ENCODE measurements at places on chromosomes 4 and X.

- DNase-seq = no peak
Measured at GRCh38 chrX:153812220-153812619, 17.8 kb downstream of the SSR4 start.

DNA sequence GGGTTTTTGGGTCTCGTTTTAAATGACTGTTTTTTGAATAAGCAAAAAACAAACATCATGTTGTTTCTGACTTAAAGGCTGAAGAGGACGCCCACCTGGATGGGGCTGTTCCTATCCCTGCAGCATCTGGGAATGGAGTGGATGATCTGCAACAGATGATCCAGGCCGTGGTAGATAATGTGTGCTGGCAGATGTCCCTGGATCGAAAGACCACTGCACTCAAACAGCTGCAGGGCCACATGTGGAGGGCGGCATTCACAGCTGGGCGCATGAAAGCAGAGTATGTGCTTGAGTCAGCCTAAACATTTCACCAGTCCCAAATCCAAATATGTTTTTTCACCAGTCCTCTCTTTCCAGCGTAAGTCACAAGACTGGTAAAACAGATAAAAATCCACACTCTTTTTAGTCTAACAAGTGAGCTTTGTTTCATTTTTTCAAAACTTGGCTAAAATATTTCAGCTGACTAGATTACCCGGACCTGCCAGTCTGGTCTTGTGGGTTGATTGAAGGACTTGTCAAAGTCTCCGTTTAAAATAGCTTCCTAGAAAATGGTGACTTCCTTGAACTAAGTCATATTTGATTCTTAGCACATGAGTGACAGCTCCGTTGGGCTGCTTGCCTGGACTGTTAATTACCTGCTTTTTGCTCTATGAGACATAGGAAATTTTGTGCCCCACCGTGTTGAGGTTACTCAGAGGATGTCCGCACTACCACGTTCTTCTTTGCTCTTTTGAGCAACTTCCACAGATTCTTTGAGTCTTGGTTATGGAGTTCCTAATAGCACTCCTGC lies 20.8 kb downstream of the ENOPH1 start:
- no peak for DNase-seq

GRCh38 chr4:139301113-139301820 lies at the start of gene NAA15:
Gene NAA15, plus strand, starts transcription at chr4:139301505. Its CDS starts 273 bp downstream, at chr4:139301778.
- DNase-seq = peak; percentile 95

- DNase-seq = no peak
Measured at GRCh38 chr4:179719766-179720450, 2277.7 kb upstream of the AGA start.

GRCh38 chr4:45350438-45350837 lies 624.1 kb upstream of the GNPDA2 start:
- no peak for DNase-seq

DNA sequence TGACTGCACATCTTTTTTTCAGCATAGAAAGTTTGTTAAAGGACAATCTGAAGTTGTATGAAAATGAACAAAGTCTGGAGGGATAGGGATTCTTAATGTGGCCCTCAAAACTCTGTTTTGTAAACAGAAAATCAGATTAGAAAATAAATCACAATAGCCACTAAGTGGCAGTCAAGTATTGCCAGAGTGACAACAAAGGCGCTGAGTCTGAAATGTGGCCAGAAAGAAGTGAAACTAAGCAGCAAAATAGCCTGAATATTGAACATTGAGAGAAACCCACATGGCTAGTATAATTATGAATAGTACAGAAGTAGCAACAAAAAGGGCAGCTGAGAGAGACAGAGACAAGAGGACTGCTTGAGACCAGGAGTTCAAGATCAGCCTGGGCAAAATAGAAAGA lies 81.1 kb upstream of the CT45A1 start:
- DNase-seq = no peak

DNA sequence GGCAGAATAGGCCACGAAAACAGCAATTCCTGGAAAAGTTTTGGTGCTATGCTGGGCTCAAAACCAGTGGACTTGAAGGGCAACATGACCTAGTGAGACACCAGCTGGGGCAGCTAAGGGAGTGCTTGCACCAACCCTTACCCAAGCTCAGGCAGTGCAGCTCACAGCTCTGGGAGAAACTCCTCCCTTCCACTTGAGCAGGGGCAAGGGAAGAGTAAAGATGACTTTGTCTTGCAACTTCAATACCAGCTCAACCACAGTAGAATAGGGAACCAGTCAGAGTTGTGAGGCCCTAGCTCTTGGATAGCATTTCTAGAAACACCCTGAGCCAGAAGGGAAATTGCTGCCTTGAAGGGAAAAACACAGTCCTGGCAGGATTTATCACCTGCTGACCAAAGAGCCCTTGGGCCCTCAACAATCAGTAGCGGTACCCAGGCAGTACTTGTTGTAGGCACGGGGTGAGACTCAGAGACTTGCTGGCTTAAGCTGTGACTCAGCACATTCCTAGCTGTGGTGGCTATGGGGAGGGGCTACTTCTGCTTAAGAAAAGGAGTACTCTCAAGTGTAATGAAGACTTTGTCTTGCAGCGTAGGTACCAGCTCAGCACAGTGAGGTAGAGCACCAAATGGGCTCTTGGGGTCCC lies 19.7 kb upstream of the ABCG2 start:
- DNase-seq = peak; percentile 50

DNA sequence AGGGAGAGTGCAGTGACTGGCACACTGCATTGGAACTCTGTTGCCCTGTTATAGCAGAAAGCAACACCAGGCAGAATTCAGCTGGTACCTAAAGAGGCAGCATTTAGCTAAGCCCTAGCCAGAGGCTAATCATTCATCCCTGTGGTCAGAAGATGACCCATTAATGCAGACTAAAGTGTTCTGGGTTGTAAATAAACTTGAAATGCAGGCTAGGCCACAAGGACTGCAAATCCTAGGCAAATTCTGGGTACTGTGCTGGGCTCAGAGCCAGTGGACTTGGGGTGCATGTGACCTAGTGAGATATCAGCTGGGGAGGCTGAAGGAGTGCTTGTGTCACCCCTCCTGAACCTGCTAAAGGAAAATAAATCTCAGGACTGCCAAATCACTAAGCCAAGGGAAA lies 91.2 kb downstream of the LPAR4 start:
- DNase-seq = no peak

- no peak for DNase-seq
Measured at GRCh38 chrX:72254816-72255215, 16.0 kb upstream of the ERCC6L start.

GRCh38 chr4:71711044-71711984 lies 72.6 kb downstream of the GC start:
- no peak for DNase-seq

GRCh38 chrX:73841337-73841736 lies 278.3 kb downstream of the CHIC1 start:
- no peak for DNase-seq

DNA sequence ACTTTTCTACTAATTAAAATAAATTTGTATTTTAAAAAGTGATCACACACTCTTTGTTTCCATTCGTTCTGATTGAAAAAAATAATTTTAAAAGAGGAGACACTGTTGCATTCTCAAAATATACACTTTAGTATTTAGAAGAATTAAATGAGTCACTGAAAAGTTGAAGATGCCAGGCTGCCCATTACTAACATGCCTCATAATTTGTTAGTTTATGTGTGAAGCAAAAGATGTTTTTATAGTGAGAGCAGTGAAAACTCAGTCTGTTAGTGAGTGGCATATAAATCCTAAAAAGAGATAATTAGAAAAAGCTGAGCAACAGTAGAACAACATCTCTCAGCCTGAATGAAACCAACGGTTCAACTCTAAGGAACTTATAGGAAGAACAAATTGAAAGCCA lies 143.4 kb downstream of the CDS1 start:
- no peak for DNase-seq

DNA sequence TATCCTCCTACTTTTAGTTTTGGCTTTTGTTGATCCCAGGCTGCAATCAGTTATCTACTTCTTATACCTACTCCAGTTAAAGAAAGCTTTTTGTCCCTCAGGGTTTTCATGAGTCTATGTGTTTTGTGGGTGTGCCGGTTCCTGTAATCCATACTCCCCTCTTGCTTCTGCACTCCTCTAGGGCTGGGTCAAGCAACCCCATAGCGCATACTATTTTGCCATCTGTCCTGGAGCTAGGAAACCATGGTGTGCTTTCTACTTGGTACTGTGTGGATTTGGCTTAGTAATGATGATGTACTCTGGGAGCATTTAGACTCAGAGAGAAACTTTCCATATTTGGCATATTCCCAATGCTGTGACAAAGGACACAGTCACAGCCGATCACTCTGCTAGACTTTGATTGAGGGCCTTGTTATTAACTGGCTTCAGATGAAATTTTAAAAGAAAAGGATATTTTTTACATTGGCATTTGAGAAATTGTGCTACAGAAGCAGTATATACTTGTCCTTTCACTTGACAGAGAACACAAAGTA lies 86.1 kb upstream of the GRXCR1 start:
- DNase-seq = no peak

DNA sequence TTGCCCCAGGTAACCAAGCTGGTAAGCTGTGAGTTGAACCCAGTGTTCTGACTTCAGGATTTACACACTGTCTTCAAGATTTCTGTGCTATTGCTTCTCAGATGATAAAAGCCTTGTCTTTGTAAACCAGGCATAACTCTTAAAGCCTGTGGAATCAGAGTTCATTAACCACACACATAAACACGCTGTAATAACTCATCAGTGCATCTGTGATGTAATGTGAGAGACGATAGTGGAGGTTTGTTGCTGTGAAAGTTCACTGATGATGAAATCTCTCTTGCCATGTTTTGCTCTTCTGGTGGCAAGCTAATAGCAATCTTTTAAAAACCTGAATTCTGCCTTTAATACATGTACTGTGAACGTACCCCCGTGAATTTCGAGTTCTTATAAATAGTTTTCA lies 41.5 kb downstream of the CLCN4 start:
- no peak for DNase-seq

- DNase-seq = no peak
Measured at GRCh38 chr4:22130741-22131140, 182.2 kb upstream of the KCNIP4 start.

DNA sequence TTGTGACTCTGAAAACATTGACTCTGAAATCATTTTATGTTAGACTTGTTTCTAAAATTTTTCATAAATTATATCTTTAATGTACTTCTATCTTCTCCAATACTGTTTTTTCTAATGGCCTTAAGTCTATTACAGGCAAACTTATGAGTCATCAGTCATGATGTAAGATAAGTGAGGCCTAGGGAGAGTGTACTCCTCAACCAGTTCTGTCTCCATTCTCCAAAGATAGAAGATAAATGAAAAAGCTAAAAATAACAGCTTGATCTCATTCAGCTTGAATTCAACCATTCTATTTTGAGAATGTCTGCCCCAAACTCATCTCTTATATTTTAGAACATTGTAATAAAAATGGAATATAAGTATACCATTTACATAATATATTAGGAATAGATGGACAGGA lies 34.5 kb downstream of the STBD1 start:
- DNase-seq = no peak

DNA sequence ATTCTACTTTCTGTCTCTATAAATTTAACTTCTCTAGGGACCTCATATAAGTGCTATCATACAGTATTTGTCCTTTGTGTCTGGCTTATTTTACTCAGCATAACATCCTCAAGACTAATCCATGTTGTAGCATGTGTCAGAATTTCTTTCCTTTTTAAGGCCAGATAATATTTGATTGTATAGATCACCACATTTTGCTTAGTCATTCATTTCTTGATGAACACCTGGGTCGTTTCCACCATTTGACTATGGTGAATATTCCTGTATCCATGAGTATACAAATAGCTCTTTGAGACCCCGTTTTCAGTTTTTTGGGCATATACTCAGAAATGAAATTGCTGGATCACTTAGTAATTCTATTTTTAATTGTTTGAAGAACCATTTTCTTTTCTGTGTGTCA lies 12.0 kb downstream of the CNGA2 start:
- no peak for DNase-seq

DNA sequence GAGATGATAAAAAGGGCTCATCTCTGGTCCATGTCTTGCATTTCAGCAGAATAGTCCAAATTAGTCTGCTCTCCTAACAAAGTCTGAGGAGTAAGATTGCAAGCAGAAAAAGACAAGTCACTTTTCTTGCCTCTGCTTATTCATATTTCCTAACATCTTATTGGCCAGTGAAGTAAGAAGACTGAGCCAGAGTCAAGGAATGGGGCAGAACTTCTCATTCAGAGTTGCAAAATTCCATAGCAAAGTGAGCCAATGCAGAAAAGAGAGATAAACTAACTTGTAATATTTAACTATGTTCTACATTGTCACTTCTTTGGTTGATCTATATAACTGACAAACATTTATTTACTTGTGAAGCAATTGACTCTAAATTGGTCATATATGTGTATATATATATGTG lies 2304.0 kb downstream of the ARAP2 start:
- DNase-seq = no peak

DNA sequence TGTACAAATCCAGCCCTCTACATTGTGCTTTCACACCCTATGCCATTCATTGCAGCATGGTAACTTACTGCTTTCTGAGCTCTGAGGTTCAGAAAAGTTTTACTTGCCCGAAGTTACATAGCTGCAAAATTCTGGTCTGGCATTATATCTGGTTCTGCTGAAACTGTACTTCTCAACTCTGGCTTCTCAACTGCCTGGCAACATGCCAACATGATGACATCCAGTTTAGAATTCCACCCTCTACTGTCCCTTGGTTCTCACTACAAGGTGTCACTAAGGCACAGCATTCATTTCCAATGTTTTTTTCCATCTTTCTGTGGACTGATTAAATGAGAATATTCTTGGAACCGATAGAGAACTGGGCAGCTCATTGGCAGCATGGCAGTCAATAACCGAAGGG lies 242.9 kb upstream of the PRPS2 start:
- no peak for DNase-seq

DNA sequence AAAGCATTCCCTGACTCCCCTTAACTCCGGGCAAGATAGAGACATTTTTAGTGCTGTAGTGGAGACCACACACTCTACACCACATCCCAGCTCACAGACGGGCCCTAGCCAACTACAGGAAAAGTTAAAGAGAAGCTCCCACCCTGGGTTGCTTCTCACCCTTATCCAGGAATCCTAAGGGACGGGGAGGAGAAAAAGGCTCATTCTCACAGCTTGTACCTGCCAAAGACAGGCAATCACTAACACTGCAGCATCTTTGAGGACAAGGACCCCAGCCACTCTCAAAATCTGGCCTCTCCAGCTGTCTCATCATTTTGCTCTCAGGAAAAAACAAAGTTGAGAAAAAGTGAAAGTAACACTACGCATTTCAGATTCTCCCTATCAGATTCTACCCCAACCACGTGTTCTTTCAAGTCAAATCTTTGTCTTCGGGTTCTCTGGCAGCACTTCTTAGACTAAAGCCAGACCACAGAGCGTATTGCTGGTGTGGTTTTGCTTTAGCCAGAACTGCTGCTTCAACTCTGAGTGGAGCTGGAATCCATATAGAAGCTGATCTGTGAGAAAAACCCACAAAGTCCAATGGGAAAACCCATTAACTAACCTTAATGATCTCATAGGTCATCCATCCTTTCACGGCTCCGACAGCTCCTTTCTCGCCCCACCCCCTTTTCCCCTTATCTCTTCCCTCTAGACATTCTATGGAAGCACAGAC lies 605.9 kb upstream of the DIPK2B start:
- no peak for DNase-seq

GRCh38 chr4:23348789-23349498 lies 540.9 kb downstream of the PPARGC1A start:
- no peak for DNase-seq

- no peak for DNase-seq
Measured at GRCh38 chr4:68984947-68985346, 33.3 kb upstream of the UGT2A3 start.

- no peak for DNase-seq
Measured at GRCh38 chr4:128525387-128525786, 237.8 kb upstream of the PGRMC2 start.
